Karpas-422 (cell line): ENCODE measurements at places on chromosomes 13 and 19.

GRCh38 chr13:42084722-42085121 is 36.3 kb downstream of the DGKH start:
- no peak for DNase-seq

GRCh38 chr19:40420766-40421765 is 4.7 kb downstream of the SERTAD1 start:
- peak; percentile 90 for DNase-seq

DNA sequence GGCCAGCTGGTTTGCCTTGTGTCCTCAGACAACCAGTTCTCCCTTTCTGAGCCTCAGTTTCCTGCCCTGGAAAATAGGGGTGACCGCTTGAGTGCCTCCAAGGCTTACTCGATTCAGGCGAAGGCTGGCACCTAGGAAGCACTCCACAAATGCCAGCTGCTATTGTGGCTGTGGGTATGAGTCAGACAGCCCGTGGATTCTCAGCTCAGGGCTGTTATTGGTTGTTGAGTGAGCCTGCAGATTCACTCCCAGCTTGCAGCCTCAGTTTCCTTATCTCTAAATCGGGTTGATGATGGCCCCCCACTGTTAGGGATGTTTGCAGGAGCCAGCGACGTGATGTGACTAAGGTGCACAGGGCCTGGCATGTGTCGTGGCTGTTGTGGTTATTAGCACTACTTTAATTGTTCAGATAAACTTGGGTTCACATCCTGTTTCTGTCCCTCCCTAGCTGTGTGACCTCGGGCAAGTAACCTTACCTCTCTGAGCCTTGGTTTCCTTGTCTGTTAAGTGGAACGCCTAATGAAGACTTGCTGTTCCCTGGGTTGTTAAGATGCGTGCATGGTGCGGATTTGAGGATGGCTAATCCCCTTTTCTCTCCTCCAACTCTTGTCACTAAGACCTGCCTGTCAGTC is 2.4 kb downstream of the MARK4 start:
- no peak for DNase-seq

DNA sequence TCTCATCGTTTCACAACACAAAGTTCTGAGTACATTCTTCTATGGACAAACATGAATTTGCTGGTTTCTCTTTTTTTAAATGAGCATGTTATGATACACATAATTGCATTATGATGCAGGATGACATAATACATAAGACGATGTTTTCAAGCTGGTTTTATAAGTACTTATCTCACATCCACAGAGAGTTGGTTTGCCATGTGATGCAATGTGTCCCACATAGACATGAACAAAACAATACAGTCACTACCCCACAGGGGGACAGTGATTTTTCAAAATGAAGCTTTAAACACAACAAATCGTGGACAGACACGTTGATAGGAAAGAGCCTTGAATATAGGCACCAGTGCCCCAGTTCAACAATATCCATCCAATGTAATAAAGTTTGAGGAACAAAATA is 447.1 kb downstream of the KLF12 start:
- no peak for DNase-seq

GRCh38 chr13:80361883-80362327 is 21.0 kb upstream of the SPRY2 start:
- DNase-seq, result peak; percentile 43
